AG10803 (cell line): ENCODE measurements at places on chromosomes 7 and 10.

DNA sequence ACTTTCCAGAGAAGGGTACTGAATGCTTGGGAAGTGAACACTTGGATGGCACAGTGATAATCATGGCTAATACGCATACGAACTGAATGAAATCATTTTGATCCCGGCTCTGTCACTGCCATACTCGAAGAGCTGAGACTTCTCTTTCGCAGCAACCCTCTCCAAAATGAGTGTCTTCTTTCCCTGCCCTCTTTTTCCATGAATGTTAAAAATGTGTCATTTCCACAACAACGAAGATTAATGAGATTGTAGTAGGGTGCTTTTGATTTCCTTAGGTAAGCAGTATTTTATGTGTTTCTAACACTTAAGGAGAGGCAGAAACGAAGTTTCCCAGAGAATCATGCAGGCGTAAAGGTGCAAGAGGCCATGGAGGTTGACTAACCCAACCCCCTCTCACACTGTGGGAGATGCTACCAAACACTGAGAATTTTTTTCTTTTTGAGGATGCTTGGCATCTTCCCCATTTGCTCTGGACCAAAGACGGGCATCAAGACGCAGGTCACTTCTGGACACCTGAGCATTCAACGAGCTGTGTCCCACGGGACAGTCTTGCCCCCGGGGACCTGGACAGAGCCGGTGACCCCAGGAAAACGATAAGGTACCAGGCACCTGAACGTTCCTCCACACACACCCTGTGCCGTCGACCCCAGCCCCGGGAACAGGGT lies 823 bp downstream of the COPG2 start:
- no peak for DNase-seq

GRCh38 chr7:131602304-131602993 lies 46.0 kb upstream of the PODXL start:
- DNase-seq = peak; percentile 68

- DNase-seq = no peak
These were observed 159.8 kb upstream of the STEAP1 start for GRCh38 chr7:89994483-89994882.

GRCh38 chr7:142471820-142472219 lies 214.0 kb upstream of the PRSS58 start:
- no peak for DNase-seq

DNA sequence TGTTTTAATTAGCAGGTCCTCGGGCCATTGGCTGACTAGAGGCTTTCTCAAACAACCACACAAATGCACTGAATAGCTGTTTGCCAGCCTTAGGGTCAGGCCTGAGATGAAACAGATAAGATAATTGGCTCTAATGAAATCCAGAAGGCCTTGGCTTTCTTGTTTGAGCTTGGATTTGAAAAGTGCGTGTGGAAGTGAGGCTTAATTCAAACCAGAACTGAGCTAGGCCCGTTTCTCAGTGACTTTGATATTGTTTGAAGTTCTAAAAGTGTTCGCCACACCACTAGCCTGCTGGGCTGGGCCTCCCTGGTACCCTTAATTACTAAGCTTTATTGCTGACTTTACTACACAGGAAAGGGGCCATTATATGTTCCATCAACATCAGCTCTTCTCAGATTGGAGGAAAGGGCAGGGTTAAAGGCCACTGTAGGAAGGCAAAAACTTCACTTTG lies 270.6 kb downstream of the TWIST1 start:
- DNase-seq = peak; percentile 86

GRCh38 chr10:24331457-24331856 lies 122.5 kb downstream of the KIAA1217 start:
- DNase-seq = peak; percentile 36

DNA sequence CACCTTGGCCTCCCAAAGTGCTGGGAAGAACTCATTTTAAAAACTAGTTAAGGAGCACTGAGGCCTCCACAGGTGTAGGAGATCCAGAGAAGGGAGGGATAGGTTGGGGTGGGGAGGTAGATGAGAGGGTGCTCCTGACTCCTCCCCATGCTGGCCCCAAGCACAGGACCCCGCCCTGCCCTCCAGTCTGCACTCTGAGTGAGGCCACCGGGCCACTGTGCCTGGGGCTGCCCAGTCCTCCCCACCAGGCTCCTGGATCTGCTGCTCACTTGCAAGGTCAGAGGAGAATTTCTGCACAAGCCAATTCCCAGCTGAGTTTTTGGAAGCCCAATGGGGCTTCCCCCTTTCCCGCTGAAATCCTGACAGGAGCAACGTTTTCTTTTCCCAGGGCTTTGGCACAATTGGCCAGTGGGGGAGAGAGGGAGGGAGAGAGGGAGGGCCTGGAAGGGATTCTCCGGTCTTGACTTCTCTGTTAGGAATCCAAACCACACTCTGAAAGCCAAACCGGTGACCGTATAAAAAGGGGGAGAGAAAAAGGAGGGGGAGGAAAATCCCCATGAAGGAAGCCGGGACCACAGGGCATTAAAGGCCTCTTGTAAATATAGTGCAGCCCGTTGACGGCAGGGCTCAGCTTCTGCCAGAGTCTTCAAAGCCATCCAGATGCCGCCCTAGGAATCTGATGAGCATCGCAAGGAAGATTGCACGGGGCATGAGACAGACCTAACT lies 116.2 kb downstream of the SH3PXD2A start:
- DNase-seq = peak; percentile 96

DNA sequence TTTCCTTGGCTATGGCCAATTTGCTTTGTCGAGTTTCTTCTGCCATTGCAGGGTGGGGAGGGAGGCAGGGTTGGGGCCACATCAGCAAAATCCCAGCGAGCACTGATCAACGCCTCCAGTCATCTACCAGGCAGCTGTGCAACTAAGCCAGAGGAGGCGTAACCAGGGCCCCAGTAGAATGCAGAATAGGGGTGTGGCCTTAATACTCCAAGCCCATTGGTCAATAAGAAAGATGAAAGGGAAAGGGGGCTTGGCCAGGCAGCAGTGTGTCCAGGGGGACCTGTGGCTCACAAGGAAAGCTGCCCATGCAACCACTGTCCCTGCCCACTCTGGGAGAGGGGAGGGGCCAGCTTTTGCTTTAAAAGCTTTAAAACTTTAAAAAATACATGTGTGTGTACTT lies 21.5 kb upstream of the GGCT start:
- no peak for DNase-seq

DNA sequence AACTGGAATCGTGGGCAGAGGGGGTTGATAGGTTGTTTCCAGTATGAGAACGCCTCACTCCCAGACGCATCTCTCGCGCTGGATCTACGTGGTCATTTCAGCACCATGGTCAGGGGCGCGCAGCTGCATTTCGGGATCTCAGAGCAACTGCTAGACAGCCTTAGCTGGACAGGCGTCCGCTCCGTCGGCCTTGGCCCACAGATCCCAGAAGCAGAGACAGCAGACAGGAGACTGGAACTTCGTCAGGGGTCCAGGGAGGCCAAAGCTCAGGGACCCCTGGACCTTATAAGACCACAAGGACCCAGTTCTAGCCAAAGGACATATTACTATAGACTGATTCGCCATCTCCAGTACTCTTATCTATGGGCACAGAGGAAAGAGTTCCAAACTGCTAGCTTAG lies 5.3 kb downstream of the NEUROG3 start:
- DNase-seq = peak; percentile 40
